Retinal pigment epithelial cell (primary cell): ENCODE measurements at places on chromosomes 5 and 9.
A peak's percentile ranks its signal among the peaks of the same experiment; 100 is the strongest.

GRCh38 chr5:160969645-160970044, 117.6 kb upstream of the ATP10B start:
- no peak for DNase-seq

DNA sequence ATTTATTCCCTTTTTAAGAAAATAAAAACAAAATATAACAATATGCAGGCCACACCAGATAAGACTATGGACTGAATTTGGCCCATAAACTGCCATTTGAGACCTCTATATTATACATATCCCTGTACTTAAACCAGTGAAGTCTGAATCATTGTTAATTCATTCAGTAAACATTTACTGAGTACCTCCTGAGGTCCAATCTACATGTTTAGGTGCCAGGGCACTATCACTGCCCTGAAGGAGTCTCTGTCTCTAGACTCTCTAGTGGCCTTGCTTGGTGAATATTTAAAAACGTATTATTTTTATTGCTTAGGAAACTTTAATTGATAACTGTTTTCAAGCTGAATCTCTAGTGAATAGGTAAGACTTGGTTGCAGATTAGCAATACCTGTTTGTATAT, 74.7 kb upstream of the ELL2 start:
- no peak for DNase-seq

GRCh38 chr9:1722404-1722803, 292.7 kb upstream of the SMARCA2 start:
- DNase-seq = no peak

- no peak for DNase-seq
These were observed 177.0 kb downstream of the MSX2 start for GRCh38 chr5:174901336-174901735.

- no peak for DNase-seq
These were observed 328.4 kb downstream of the RAB3C start for GRCh38 chr5:58911270-58911669.

DNA sequence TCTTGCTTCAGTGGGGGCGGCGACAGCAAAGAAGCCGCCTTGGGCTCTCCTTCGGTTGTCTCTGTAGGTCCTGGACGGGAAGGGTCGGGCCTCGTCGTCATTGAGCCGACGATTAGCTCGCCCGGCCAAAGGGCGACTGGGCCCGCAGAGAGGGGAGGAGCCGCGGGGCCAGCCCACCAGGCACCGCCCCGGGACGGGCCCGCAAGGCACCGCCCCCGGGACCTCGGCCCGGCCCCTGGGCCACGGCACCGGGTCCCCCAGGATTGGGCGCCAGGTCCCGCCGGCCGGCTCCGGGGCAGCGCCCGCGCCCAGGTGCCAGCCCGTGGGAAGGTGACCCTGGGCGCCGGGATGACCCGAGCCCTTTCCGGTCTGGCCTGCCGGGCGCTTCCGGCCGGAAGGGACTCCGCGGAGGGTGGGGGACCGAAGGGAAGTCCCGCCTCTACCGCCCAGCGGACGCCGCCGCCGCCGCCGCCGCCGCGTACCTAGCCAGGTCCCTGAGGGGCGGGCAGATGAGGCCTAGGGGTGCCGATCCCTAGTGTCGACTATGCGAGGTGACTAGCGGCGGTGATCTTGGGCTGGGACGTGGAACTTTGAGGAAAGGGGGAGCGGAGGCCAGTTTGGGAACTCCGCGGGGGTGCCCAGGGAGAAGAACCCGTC, at the start of the genes GBA2 and RGP1:
GBA2 (minus strand) TSS at position 371 of the 657 bp plus-strand sequence. CDS start 524 bp downstream, outside the sequence.
RGP1 (plus strand) TSS at position 430 of the 657 bp plus-strand sequence. CDS start 469 bp downstream, outside the sequence.
- no peak for DNase-seq

- no peak for DNase-seq
These were observed 58.5 kb downstream of the SECISBP2 start for GRCh38 chr9:89376741-89377351.

GRCh38 chr9:34413231-34413852, 36.6 kb upstream of the MYORG start:
- peak; percentile 14 for DNase-seq

GRCh38 chr9:113289091-113289490, 13.6 kb downstream of the PRPF4 start:
- DNase-seq = no peak
